ENCODE measurements at places on chromosomes 4 and X.
A peak's percentile ranks its signal among the peaks of the same experiment; 100 is the strongest.

- no peak for DNase-seq
Measured at GRCh38 chrX:70247252-70247651, 12.8 kb downstream of the P2RY4 start.

DNA sequence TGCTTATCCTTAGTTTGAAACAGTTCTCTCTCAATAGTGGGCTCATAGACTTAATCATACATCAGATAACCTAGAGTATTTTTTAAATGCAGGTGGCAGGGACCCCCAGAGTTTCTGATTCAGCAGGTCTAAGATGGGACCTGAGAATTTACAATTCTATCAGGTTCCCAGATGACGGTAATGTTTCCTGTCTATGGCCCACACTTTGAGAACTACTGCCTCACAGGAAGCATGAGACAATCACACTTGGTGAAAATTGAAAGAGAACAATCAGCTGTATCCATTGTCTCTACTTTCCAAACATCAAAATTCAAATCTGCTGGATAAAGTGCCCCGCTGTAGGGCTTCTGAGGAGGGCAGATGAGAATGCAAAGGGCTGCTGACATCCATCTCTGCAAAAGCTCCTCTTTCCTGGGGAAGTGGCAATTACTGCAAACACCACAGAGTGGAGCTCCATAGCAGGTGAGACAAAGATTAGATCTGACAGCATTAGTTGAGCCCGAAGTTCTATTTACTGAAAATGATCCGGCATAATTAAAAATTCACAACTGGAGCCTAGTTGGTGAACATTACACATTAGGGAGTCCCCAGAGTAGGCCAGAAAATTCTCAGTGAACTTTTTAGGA is 187.8 kb upstream of the MBNL3 start:
- DNase-seq = no peak

DNA sequence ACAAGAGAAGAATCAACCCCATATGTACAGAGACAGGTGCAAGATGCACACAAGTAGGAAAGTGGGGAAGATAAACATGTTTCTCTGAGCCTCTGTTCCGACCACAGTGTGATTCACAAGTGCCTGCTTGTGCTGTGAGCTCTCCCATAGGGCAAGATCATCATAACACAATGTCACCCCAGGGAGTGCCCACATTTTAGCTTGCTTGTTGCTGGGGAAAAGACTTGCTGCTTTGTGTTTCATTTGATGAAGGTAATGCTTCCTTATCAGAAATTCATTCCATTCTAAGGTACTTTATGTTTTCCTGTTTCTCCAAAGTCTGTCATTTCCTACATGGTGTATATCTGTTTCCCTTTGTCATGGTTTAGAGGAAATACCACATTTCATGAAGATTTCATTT is 304.5 kb upstream of the DIPK2B start:
- no peak for DNase-seq

GRCh38 chr4:120765260-120765680 is 157.3 kb downstream of the PRDM5 start:
- no peak for DNase-seq

DNA sequence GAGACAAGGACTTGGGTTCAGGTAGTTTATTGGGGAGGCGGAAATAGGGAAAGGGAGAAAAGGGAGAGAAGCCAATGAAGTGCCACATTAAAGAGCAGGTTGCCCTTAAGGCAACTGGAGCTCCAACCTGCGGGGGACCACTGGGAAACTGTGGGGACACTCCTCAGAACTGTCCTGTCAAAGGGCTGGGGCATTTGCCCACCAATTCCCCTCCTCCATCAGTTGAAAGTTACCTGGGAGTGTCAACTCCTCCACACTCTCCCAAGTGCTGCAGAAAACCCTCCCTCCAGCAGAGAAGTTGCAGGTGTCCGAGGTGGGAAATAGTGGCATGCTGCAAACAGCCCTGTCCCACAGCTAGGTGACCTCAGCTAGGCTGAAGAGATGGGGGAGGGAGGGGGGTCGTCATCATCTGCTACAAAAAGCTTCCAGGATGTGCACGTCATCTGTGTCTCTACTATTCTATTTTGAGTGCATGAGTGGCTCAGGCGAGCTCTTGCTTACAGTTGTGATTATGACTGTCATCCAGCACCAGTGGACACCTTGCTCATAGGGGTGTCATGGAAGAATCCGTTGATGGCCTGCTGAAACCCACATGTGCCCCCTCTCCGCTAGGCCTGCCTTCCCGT is 41.5 kb upstream of the XPNPEP2 start:
- DNase-seq = no peak

DNA sequence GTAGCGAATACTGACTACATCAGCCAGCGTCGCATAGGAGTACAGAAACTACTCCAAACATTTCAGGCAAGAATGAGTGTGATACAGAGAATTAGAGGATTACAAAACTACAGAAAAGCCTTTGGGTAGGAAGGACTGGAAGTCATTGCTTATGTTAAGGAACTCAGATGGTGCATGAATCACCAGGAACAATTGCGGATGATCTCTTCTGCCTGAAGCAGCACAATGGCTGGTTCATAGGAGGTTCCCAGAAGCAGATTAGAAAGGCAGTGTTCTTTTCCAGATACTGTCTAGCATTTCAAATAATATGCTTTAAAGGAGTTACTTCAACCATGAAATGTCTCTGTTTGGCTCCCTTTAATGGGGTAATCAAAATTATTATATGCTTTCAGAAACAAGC is 42.5 kb upstream of the MAP9 start:
- no peak for DNase-seq

DNA sequence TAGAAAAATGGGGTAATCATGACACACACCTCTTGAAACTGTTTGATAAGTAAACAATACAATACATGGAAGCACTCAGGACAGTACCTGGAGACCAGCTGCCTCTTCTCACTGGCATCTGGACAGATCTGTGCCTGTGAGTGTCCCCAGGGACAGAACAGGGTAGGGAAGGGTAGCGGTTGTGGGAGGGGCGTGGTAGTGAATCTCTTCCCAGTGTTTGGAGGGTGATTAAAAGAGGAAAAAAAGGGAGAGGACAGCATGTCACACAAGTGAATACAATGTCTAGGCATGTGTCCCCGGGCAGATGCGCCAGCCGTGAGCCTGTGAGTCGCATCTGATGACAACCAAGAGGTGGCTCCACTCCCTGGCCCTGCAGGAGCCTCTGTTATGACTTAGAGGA is 138.8 kb upstream of the MSX1 start:
- DNase-seq = peak; percentile 21

DNA sequence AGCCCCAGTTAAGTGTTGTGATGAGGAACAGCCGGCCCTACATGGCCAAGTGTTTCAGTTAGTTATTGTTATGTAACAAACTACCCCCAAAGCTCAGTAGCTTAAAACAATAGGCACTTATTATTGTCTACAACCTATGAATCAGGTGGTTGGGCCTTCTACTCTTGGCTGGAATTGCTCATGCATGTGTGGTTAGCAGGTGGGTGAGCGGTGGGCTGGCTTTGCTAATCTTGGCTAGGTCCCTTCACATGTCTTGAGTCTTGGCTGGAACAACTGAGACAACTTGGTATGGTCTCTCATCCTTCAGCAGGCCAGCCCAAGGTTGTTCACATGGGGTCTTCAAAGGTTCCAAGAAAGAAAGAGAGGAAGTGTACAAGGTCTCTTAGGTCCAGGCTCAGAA is 54.5 kb upstream of the CHRNA9 start:
- DNase-seq = no peak

GRCh38 chr4:162162672-162163071 is 1.1 kb downstream of the FSTL5 start:
- DNase-seq = no peak

- no peak for DNase-seq
Measured at GRCh38 chr4:66123831-66124413, 453.6 kb upstream of the EPHA5 start.

GRCh38 chr4:185481401-185481800 is 9.9 kb upstream of the CCDC110 start:
- DNase-seq = no peak

DNA sequence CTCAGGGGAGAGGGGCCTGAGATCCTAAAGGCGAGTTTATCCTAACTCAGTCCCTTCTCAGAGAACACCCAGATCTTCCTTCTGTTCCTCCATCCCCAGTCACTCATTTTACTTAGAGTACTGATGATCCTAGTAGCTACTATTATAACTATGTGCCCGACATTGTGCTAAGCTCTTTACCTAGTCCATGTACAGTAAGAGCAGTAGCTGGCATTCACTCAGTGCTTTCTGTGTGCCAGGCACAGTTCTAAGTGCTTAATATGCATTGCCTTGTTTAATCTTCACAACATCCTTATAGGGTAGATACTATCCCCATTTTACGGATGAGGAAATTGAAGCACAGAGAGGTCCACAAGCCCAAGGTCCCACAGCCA is 58.3 kb downstream of the FRMPD3 start:
- no peak for DNase-seq

- DNase-seq = no peak
Measured at GRCh38 chr4:68372588-68372987, 22.7 kb upstream of the YTHDC1 start.

GRCh38 chrX:132435222-132435621 is 53.6 kb downstream of the MBNL3 start:
- no peak for DNase-seq

GRCh38 chr4:153488006-153488891 is 22.1 kb downstream of the TMEM131L start:
- DNase-seq = no peak

DNA sequence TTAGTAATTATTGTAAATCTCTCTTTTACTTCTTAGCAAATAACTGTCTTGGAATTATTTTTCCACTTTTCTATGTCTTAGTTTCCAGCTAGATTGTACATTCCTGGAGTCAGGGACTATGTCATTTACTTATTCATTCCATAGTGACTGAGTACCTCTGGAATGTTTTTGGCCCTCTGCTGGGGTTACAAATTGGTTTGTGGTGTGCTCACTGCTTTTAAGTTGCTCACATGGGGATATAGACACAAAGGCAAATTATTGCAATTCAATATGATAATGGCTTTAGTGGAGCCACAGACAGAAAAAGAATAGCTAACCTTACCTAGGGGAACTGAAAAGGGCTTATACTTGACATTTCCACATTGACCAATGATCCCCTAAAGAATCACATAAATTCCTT is 63.7 kb upstream of the PDGFRA start:
- no peak for DNase-seq

DNA sequence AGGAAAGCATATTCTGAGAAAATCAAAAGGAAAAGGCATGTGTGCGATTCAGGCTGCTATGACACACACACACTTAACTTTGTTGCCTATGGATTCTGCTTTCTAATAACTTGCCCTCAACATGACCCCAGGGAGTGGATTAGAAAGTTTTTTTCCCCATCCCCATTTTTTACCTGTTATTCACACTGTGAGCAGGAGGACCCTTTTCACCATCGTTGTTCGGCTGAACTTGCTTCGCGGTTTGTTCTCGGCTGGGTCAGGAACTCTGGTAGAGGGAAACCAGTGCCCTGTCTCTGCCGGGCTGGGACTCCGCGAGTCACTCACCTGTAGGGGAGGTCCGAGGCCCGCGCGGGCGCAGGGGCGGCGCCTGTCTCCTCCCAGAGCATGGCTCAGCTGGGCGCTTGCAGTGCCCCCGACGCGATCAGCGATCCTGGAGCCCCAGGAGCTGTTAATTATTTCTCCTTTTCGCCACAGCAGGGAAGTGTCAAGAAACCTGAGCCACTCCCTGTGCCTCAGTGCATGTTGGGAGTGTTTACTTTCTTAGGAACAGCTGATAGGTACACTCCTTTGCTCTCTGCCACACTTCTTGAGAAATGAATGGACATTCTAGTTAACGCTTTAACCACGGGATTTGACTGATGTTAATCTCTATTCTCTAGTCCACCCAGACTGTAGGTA is at the start of gene RASSF6:
Gene RASSF6, minus strand, starts transcription at position 322 of the 678 bp plus-strand sequence. CDS start 8,641 bp downstream, outside the sequence.
- DNase-seq = peak; percentile 9

DNA sequence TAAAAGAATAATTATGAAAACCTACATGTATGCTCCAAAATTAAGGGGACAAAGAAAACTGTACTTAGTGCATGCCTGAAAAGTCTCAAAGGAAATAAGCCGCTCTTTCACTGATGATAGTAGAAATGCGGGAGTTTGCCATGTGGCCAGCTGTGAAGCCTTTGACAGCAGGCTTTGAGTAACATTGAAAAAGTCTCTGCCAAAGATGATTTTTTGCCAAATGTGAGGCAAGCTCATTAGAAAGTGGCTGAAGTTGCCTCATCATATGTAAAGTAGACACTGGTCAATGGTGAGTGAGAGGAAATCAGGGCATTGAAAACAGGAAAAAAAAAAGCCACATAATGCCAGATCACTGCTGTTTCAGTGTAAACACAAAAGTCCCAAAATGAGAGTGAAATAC is 2360.1 kb downstream of the PCDH7 start:
- DNase-seq = no peak

GRCh38 chr4:4439782-4440181 is 52.9 kb downstream of the NSG1 start:
- no peak for DNase-seq

- no peak for DNase-seq
Measured at GRCh38 chr4:54063229-54063628, 1.2 kb downstream of the CHIC2 start.

GRCh38 chrX:12958059-12958458 is 16.9 kb upstream of the TMSB4X start:
- no peak for DNase-seq
